ENCODE measurements at places on chromosomes 12 and 14.

GRCh38 chr14:38207377-38207735 is 348 bp upstream of the SSTR1 start:
- no peak for DNase-seq

DNA sequence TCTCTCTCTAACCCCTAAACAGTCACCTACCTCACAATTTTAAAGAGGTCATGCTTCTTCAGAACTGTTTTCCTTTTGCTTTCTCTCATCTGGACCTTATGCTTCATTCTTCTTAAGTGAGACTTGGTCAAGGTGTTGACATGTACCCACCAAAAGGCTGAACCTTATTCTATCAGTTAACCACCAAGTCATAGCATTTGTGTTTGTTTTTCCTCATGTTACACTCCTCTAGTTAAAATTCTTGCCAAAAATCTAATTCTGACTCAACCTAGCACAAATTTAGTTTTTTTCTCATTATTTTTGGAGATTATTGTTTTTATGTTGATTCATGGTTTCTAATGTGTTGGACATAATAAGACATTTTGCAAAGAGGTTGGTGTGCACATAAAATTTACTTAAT is 578.6 kb downstream of the SLC16A7 start:
- no peak for DNase-seq

DNA sequence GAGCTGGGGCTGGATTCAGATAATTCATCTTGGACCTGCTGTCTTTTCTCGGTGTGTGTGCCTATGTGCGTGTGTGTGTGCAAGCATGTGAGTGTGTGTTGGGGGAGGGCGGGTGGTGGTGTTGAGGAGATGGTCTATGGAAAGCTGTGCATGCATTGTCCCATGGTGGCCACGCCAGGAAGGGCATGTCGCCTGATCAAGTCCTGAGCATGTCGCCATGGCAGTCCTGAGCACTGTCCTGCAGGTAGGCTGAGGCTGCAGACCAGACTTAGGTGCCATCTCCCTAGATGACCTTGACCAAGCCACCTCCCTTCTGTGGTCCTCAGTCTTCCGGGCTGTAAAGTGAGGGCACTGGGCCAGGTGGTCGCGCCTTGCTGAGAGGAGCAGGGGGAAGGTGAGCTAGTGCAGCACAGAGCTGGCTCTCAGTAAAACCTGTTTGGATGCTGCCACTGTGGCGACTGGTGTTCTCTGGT is 81.4 kb downstream of the PAPOLA start:
- no peak for DNase-seq

DNA sequence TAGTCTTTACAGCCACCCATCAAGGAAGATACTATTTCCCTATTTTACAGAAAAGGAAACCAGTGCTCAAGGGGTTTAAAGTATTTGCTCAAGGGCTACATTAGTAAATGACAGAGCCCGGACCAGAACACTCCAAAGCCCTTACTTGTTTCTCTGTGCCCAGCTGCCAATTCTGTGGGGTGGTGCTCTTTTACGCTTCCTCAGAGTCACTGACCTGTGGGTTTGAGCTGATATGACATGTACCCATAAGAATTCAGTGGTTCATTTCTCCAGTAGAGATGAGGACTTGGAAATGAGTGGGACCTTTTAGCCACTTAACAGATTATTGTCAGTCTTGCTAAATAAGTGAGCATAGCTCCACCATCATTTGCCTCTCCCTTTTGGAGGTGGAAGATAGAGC is 37.4 kb upstream of the NKX2-8 start:
- no peak for DNase-seq

GRCh38 chr14:22974530-22975313 is 7.6 kb downstream of the AJUBA start:
- no peak for DNase-seq

DNA sequence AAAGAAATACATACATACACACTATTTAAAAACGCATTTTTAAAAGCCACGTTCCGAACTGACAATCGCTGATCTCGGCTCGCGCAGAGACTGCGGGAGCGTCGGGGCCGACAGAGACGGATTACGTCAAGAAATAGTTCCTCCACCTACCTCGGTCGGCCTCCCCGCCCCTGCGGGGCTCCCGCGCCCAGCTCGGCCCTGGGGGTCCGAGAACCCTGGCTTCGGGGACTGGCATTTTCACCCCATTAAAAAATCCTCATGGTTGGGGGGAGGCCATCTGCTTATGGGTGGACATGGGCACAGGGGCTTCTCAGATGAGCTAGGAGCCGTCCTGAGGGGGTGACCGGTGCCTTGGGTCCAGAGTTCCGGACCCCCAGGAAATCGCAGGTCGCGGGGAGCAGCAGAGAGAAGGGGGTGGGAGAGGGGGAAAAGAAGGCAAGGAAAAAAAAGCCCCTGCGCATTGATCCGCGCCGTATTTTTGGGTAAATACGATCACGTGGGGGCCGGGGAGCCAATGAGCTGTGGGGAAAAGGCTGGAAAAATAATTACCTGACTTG is 324 bp upstream of the HOXC9 start:
- no peak for DNase-seq

GRCh38 chr12:111471236-111471635 is 65.5 kb downstream of the SH2B3 start:
- DNase-seq = no peak

DNA sequence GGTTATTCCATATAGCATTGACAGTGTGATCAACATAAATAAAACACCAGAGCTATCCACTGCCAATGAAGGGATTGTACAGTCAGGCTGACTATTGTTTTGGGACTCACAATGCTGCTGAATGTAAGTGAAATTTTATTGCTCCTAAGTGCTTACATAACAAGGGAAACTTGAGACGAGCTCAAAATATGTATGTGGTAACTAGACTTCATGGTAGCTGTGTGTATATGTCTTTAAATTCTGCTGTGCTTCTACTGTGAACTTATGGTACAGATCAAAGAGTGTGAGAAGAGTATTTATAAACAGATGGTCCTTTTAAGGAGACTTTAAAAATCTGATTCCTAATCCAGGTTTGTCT is 6.9 kb downstream of the FLRT2 start:
- DNase-seq = no peak

DNA sequence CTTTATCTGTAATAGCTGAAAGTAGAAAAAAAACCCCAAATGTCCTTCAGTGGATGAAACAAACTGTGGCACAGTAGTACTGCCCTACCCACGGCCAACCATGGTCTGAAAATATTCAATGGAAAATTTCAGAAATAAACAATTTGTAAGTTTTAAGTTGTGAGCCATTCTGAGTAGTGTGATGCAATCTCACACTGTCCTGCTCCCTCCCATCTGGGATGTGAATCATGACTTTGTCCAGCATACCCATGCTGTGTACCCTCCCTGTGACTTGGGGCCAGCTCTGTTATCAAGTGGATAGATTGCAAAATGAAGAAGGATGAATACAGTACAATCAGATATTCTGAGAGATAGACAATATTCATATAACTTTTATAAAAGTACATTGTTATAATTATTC is 106.2 kb downstream of the SMOC1 start:
- DNase-seq = no peak

GRCh38 chr12:4202487-4202886 is 71.1 kb upstream of the CCND2 start:
- no peak for DNase-seq

GRCh38 chr12:53320352-53321195 is 836 bp downstream of the AAAS start:
- DNase-seq = no peak

DNA sequence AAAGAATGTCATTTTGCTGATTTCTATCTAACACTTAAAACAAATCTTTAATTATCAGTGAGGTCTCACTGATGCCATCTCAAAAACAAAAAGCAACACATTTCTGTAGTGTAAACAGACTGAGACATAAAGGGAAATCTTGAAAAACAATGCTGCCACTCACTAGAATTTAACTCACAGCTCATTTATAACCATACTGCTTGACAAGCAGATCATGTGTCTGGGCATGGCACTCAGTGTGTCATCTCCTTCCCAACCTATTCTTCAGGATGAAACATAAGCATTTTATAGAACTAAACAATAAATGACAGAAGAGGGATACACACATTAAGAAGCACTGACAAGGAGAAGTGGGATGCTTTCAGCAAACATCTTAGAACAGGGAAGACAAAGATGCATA is 22.4 kb downstream of the ATF7 start:
- no peak for DNase-seq

- no peak for DNase-seq
Measured at GRCh38 chr14:94328196-94328595, 5.1 kb upstream of the SERPINA6 start.

DNA sequence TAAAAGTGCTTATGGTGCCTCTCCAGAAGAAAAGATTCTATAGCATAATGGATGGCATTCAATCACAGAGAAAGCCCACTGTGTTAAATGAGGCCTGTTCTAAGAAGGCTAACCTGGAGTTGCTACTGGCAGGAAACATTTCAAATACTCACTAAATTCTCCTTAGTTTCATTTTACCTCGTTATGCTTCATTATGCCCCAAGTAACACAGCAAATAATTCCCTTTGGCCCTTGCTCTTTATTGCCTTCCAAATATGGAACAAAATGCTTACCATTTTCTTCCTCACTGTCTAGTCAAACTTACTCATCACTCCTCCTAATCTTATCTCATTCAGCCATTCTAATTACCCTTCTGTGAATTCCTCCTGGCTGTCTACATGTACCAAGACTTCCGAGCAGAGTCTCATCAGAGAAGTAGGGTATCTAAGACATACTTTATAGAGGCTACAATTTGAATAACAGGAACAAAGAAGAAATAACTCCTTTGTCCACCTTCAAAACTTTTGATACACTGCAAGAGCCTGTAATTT is 292.1 kb upstream of the CLEC14A start:
- DNase-seq = no peak

DNA sequence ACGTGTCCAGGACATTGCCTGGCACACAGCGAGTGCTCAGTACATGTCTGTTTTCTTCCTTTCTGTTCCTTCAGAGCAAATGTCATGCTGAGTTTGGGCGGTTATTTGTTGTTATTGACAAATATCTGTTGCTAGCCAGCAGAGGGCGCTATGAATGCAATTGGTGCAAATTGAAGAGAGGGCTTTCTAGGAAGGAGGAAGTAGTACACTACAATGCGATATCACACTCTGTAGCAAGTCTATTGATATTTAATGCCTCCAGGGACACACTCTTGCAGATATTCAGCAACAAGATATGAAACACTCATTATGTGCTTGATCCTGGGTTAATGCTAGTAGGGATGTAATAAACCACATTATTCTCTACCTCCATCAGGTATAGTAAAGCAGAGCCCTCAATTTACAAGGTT is 267.3 kb upstream of the SRRM4 start:
- DNase-seq = no peak

DNA sequence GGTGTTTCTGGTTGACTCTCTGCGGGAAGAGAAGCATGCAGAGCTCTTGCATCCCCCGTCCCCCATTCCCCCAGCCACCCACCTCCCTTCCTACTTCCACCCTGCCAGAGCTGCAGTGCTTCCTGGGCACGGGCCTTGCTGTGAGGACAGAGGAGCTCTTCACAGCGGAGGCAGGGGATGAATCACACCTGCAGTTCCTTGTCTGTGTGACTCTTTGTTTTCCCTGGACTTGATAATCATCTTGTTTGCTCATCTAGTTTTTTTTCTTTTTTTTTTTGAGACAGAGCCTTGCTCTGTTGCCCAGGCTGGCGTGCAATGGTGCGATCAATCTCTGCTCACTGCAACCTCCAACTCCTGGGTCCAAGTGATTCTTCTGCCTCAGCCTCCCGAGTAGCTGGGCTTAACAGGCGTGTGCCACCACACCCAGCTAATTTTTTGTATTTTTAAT is 27.8 kb downstream of the ANKRD9 start:
- no peak for DNase-seq

DNA sequence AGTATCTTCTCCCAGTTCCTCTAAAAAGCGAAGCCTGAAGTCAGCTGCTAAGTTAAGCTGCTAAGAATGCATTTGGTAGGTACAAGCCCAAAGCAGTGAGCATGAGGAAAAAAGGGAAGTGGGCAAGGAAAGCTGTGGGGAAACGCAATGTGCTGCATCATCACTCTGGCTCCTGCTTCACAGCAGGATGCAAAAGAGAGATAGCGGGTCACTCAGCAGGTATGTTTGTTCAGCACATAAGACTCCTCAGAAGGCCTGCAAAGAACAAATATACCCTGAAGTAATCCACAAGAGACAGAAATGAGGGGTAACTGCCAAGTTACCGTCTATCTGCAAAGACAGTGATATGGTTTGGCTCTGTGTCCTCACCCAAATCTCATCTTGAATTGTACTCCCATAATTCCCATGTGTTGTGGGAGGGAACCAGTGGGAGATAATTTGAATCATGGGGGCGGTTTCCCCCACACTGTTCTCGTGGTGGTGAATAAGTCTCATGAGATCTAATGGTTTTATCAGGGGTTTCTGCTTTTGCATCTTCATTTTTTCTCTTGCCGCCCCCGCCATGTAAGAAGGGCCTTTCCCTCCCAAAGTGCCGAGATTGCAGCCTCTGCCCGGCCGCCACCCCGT is 127.4 kb upstream of the EGLN3 start:
- no peak for DNase-seq

DNA sequence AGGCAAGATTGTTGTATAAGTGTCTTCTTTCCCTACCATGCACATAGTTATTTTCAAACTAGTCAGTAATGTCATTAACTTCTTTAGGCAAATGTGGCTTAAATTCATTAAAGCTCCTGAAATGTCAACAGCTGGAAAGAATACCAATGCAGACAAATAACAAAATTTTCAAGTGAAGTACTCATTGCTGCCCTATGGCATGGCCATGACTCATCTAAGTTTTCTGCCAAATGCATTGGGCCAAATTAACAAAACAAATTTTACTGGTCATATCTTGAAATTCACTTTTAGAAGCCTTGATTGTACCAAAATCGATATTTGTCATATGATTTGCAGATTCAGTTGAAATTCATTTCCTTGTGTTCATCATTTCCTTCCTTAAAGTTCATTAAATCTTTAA is 915.9 kb downstream of the SLC6A15 start:
- no peak for DNase-seq

GRCh38 chr12:52601671-52602070 is 408 bp upstream of the KRT72 start:
- DNase-seq = no peak

DNA sequence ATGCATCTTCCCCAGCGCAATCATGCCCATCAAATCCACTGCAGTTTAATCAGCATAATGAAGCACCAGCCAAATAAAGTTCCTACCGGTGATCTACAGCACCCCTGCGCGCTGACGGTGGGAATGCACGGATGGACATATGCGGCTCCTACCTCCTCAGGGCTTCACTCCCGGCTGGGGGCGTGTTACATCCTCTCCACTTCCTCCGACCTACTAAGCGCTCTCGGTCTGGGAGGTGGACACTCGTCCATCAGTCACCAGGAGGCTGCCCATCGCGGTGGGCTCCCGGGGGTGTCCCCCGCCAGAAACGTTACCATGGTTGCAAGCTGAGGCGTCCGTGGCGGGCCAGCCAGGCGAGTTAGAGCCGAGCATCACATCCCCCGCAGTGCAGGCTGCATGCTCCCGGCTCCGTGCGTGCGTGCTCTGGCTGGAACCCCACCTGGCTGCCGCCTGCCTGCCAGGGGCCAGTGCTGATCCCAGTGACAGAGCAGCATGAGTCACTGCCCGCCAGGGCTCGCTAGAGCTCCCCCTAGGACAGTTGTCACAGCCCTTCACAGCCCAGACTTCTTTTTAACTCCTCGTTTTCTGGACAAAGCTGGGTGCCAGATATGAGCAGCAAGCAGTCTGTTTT is 73.0 kb downstream of the CIT start:
- DNase-seq = no peak

- DNase-seq = no peak
Measured at GRCh38 chr12:54173906-54174471, 14.8 kb downstream of the SMUG1 start.

- no peak for DNase-seq
Measured at GRCh38 chr12:59833408-59833807, 237.6 kb downstream of the SLC16A7 start.

GRCh38 chr12:119704065-119704747 is 36.3 kb downstream of the PRKAB1 start:
- no peak for DNase-seq

- DNase-seq = no peak
Measured at GRCh38 chr12:115504306-115505290, 772.9 kb downstream of the MED13L start.

Measured in activated CD8-positive, alpha-beta memory T cell treated with anti-CD3 and anti-CD28 coated beads for 4 hours (primary cell).